ENCODE measurements at places on chromosomes 5 and 9. TPM values are rescaled to one million over a fixed set of nuclear protein-coding genes. Genes with fewer than 3 reads are reported as not detected.

DNA sequence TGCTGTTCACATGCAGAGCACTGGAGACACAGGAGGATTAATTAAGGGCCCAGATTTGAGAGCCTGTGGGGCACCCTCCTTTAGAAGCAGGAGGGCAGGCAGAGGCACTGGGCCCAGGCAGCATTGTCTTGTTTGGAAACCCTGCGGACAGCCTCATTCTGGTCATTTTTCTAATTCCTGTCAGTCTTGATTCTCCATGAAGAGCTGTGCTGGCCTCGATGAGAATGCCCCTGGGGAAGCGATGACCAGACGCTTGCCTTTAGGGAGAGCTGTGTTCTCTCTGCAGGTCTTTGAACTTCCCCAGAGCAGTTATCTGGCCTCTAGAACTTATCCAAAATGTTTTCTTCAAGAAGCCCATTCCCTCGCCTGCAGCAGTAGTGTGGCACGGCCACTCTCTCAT, 117.8 kb upstream of the PTCH1 start:
- DNase-seq = no peak

DNA sequence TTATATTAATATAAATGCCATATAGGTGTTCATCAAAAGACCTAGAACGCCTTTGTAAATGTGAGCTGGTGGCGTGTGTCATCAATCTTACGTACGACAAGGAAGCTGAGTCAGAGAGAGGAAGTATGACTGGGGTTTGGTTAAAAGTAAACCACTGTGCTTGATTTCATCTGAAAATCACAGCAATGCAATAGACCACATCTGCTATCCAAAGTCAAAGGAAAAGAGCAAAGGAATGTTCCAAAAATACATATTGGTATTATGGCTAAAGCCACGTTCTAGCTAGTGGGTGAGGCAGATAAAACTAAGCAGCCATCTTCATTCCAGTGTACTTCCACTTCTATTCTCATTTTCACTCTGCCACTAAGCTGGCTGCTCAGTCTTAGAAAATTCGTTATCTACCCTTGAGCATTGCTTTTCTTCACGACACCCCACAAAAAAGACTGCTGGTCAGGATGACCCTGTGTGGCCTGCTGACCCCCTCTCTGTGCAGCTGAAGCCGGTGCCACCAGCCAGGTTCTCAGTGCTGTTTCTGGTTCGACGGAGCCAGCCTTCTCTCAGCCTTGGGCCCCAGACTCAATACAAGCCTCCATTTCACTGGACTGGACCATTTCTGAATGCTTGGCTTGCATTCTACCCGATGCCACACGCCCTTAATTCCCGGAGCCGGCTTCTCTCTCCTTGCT, 23.8 kb downstream of the SHC3 start:
- DNase-seq = no peak

- no peak for DNase-seq
Observed at GRCh38 chr5:122300374-122300773, 11.7 kb upstream of the SNCAIP start.

- DNase-seq = no peak
Observed at GRCh38 chr5:180333661-180334060, 19.5 kb downstream of the GFPT2 start.

- no peak for DNase-seq
Observed at GRCh38 chr5:114412510-114413171, 50.8 kb downstream of the KCNN2 start.

GRCh38 chr9:13586587-13587374, 307.3 kb upstream of the MPDZ start:
- no peak for DNase-seq

- DNase-seq = no peak
Observed at GRCh38 chr5:65809817-65810531, 88.0 kb downstream of the NLN start.

DNA sequence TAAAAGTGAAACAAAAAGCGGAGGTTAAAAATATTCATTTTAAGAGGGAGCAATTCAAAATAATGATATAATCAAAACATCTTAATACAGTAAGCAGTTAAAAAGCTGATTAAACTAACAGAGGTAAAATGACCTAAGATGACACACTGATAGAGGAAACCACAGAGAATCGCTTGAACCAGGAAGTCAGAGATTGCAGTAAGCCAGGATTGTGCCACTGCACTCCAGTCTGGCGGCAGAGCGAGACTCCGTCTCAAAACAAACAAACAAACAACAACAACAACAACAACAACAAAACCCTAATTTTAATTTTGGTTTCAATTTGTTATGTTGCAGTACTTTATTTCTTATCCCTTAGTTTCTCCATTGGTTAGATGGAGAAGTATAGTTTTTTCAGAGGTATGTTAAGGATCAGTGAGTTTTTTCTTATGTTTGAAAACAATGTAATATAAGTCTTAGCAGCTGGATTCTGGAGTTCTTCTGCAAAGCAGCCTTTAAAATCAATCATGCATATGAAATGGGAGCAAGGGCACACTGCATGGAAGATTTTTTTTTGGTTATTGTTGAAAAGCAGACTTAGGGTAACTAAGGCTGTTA, 58.5 kb downstream of the MLANA start:
- peak; percentile 64 for DNase-seq

DNA sequence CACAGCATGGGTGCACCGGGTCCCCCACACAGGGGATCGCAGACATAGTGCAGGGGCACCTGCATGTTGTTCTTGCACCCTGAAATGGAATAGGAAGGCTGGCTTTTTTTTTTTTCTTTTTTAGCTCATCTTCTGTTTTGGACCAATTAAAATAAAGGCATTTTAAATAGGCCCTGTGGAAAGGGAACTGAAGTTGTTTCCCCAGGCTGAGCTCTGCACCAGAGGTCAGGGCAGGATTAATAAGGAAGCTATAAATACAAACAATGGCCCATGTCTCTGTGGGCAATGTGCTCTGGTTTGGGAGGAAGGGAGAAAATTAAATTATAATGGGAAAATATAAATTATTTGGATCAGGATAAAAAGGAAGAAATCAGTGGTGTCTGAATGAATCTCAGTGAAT, 21.2 kb upstream of the KCNMB1 start:
- DNase-seq = no peak

The ARRDC3 gene
- 13.5 TPM for total RNA-seq

The CYFIP2 gene
- total RNA-seq = 382 TPM

The ADGRV1 gene
- total RNA-seq = 0.18 TPM

The FRMD3 gene
- 0.82 TPM for total RNA-seq

The HK3 gene
- total RNA-seq = not detected

The CLTB gene
- total RNA-seq = 56.7 TPM

The SLC6A18 gene
- not detected for total RNA-seq

The FOXD4L4 gene
- total RNA-seq = not detected

Data from activated CD8-positive, alpha-beta memory T cell treated with anti-CD3 and anti-CD28 coated beads, Interleukin-2, amount 10 ng/mL, durations not matched to agents 7 days and 5 days (primary cell).